Stomach (tissue), 19 donors: ENCODE measurements at places on chromosomes 7 and 10. TPM values are rescaled to one million over a fixed set of nuclear protein-coding genes. Genes with fewer than 3 reads are reported as not detected.

DNA sequence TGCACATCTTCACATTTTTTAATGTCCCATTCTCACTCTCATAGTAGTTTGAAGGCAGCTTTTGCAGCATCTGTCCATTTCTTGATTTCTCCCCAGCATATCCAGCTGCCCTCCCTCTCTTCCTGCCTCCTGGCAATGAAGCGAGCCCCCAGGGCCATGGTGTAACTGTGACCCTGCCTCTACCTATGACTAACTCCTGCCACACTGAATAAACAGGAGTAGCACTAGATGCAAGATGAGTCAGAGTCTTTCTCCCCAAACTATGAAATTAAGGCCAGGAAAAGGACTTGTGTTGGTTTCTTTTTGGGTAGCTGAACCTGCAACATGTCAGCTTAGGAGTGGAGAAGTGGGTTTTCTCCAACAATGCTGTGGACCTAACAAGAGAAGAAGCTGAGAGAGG is 329.0 kb downstream of the RNLS start:
- DNase-seq: no peak

GRCh38 chr10:15255961-15256360 is 87.5 kb upstream of the NMT2 start:
- DNase-seq: no peak

- DNase-seq: peak; percentile 94
Observed at GRCh38 chr10:114821293-114821914, at the start of gene FHIP2A. Gene FHIP2A (plus strand): TSS chr10:114821780. CDS start chr10:114822079, 299 bp downstream.

DNA sequence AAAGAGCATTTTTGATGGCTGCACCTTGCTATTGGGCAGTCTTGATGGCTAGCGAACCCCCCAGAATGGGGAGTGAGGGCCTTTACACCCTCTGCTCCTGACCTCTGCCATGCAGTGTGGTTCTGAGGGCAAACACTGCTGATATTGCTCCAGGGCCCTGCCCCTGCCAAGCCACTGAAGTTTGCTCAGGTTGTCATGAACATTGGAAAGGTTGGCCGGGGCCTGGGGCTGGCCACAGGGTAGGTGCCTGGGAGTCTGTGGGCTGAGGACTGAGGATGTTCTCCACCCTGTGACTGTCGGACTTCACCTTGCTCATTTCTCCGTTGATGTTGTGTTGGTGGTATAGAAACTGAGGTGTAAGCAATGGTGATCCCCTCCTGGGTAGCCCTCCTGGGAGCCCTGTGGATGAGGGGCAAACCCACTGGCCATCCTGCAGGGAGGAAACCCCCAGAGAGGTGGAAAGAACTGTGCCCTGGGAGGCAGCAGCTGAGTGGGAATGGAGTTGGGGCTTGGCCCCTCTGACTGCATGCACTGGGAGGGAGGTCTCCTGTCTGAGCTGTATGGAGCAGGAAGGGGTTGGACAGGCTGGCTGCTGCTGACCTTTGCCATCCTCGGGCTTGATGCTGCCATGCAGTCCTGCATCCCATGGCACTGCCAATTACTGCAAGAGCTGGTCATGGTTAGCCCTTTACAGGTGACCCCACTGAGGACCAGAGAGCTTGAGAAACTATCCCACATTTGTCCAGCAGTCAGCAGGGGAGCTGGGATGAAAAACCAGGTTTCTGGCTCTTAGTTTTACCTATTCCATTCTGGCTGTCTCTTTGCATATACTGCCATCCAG is 77.1 kb downstream of the SH2D4B start:
- DNase-seq: no peak

DNA sequence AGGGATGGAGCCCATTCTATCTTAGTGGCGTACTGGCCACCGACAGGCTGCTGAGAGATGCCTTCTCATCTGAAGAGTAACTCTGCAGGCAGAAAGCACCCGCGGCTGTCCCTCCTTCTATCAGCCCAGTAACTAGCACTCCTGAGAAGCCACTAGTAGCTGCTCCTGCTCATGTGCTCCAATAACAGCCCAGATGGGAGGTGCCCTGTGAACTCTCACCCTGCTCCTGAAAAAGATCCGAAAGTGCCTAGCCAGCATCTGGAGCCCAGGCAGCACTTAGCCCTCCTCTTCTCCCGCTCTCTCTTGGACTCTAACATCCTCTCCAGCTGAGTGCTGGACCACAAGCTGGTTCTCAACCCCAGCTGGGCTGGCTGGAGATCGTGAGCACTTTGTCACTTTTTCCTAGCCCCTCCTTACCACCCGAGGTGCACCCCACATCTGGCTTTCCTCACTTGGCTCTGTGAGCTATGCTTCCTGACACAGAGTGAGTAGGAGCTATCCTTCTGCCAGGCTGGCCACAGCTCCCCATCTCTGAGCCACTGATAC is 239.2 kb downstream of the GRID1 start:
- DNase-seq: peak; percentile 20

DNA sequence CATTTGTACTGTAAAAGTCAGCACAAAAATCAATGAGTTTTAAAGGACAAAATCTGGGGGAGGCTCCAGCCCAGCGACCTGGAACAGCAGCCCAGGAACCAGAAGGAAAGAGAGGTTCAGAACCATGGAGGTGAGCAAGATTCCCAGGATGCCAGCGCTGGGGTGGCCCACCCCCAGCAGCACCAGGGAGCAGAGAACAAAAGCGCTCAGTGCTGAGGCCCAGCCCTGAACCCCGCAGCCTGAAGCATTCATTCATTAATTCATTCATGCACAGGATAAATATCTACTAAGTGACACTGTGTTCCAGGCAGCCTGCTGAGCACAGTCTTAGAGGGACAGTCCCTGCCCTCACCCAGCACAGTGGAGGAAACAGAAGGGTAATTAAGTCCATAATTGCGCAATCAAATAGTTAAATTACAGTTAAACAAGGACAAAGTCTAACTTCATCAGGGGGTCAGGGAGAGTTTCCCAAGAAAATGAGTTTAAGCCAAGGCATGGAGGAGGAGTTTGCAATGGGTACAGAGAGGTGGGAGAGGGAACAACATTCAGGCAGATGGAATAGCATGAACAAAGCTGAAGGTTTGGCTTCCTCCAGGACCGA is 202.3 kb downstream of the GRID1 start:
- no peak for DNase-seq

GRCh38 chr7:129101746-129102145 is 42.8 kb upstream of the TSPAN33 start:
- no peak for DNase-seq

DNA sequence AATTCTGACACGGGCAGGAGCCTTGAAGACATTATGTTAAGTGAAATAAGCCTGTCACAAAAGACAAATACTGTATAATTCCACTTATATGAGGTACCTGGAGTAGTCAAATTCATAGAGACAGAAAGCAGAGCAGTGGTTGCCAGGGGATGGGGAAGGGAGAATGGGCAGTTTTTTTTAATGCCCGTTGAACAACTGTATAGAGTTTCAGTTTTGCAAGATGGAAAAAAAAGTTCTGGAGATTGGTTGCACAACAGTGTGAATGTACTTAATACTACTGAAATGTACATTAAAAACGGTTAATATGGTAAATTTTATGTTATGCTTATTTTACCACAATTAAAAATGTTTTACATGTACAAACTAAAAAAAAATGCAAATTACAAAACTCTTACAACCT is 63.6 kb upstream of the EFCAB10 start:
- DNase-seq: no peak

GRCh38 chr7:127632276-127632910 is 14.5 kb upstream of the PAX4 start:
- DNase-seq: no peak

GRCh38 chr7:46189255-46189790 is 268.3 kb upstream of the IGFBP3 start:
- DNase-seq: no peak

- no peak for DNase-seq
Observed at GRCh38 chr7:108211382-108212201, 81.4 kb upstream of the LAMB4 start.

DNA sequence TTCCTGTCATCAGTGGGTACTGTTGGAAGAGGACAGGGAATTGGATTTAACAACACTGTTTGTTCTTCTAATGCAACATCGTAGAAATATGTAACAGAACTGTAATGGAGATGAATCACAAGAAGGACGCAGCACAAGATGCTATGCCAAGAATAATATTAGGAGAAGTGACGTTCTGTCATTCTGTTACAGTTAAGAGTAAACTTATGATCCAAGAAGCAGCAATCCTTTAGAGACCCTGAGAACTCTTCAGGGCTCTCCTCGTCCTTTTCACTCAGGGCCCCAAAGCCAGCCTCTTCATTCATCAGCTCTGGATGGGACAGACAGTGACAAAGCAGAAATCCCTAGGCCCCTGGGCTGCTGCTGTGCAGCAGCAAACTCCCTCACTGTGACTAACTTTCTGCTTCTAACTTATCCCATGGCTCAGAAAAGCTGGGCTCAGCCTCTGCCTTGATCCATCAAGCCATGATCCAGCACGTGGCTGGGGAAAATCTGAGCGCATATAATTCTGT is 8.7 kb upstream of the IL6 start:
- DNase-seq: no peak

DNA sequence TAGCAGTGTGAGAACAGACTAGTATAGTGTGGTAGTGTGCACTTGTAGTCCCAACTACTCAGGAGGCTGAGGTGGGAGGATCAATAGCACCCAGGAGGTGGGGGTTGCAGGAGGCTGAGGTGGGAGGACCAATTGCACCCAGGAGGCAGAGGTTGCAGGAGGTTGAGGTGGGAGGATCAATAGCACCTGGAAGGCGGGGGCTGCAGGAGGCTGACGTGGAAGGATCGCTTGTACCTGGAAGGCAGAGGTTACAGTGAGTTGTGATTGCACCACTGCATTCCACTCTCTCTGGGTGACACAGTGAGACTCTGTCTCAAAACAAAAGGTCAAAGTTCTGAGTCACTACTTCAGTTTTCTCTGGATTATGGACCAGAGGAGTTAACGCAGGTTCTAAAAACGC is 22.6 kb upstream of the DIP2C start:
- DNase-seq: no peak

GRCh38 chr7:29935111-29935510 is 54.5 kb downstream of the SCRN1 start:
- DNase-seq: no peak

TRIM73 gene
- 20.5 TPM for total RNA-seq

PIP gene
- total RNA-seq: not detected

NME8 gene
- not detected for total RNA-seq

TMEM225B gene
- total RNA-seq: not detected

ADCYAP1R1 gene
- 0.58 TPM for total RNA-seq
